Skin of body (tissue), 3 donors: ENCODE measurements at places on chromosomes 16 and 17. TPM values are rescaled to one million over a fixed set of nuclear protein-coding genes. Genes with fewer than 3 reads are reported as not detected.

The OSGIN1 gene
- 0.30 TPM for total RNA-seq

GRCh38 chr16:77288222-77288621 lies 89.0 kb downstream of the SYCE1L start:
- no peak for DNase-seq

The SLFN11 gene
- 27.9 TPM for total RNA-seq

The KRT39 gene
- total RNA-seq: 6.4 TPM

GRCh38 chr16:23024044-23024443 lies 125.2 kb downstream of the USP31 start:
- DNase-seq: no peak

The ABCA9 gene
- 18.9 TPM for total RNA-seq
